Stimulated activated CD4-positive, alpha-beta T cell treated with anti-CD3 and anti-CD28 coated beads, Interleukin-1b, Interleukin-23, amount 100 ng/mL, for 1 hour (primary cell): ENCODE measurements at places on chromosomes 2 and 18.

DNA sequence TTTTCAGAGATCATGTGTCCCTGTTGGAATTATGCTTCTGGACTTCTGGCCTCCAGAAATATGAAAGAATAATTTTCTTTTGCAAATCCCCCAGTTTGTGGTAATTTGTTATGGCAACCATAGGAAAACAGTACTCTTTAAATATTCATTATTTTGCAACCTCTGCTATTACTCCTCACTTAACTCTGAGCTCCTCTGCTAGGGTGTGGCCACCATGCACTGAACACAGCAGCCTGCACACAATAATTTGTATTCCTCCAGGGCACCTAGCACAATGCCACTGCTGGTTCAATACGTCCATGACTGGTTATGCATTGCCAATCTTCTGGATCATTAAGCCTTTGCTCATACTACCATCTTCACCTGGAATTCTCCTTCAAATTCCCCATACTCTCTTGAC lies 232.0 kb downstream of the CNTNAP5 start:
- DNase-seq: no peak

DNA sequence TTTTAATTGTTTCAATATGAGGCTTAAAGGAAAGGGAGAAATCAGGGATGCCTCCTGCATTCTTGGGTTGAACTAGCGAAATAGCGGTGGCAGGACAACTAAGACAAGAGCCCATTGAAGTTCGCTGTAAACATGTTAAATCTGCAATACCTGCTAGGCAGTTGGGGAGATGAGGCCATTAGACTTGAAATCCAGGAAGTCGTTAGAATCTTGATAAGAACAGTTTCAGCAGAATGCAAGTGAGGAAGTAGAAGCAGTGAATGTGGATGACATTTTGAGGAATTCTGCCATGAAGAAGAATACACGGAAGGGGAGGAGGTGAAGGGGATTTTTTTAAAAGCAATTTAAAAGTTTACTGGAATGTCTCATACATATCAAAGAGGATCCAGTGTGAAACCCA lies 109.7 kb downstream of the LPIN1 start:
- no peak for DNase-seq

DNA sequence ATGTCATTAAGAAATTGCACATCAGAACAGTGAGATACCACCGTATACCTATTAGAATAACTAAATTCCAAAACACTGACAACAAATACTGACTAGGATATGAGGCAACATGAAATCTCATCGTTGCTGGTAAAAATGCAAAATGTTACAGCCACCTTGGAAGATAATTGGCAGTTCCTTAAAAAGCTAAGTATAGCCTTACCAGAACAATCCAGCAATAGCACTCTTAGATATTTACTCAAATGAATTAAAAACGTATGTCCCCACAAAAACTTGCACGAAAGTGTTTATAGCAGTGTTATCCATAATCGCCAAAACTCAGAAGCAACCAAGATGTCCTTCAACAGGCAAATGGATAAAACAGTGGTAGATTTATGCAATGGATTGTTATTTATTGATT lies 241.7 kb downstream of the EPHA4 start:
- no peak for DNase-seq

DNA sequence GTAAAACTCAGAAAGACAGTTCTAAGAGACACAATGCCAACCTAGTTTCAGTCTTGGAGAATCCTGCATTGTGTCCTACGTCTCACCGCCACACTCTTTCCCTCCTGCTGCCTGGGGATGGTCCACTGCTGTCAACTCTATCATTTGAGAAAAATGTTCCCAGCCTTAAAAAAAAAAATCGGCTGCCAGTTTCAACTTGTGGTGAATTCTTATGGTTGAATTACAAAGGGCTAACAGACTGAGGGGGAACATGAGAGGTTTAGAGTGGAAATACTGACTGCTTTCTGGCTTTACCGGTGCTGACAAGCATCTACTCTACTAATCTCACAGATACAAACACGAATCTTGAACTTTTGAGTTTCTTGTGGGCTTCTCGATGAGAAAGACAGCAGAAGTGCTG lies 74.0 kb downstream of the NAB1 start:
- DNase-seq: no peak

- no peak for DNase-seq
These were observed 62.0 kb upstream of the FZD5 start for GRCh38 chr2:207831584-207832248.

DNA sequence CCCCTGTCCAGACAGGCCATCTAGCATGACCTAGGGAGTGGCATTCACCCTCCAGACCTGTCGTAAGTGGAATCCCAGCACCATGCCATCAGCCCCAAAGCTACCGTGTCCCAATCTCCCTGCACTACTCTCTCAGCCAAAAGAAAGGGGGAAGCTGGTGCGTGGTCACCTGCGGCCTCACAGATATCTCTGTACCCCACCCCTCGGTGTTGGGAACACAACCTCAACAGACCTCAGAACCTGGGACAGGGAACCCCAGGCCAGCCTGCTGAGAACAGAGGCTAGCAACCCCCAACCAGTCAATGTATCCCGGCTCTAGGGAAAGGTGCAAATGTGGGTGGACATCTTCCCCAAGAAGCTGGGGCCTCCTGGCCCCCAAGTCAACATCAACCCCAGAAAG lies 38.2 kb downstream of the LMAN2L start:
- DNase-seq: no peak

DNA sequence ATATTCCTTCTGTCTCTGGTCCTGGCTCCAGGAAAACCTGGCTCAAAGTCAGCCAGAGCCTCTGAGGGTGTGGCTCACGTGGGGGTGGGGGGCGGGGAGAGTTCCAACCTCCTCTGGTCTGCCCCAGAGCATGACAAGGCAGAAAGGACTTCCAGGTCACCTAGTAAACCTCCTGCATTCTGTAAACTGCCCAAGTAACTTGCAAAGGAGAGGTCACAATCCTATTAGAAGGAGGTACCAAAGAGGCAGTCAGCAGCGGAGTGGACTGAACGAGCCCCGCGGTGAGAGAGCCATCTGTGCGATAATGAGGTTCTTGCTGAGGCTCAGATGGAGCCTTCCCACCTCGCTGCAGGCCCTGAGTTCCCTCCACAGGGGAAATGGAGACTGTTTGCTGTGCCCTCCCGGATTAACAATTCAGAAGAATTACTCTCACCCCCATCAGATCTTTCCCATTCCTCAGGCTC lies 58.9 kb upstream of the GATA6 start:
- no peak for DNase-seq

DNA sequence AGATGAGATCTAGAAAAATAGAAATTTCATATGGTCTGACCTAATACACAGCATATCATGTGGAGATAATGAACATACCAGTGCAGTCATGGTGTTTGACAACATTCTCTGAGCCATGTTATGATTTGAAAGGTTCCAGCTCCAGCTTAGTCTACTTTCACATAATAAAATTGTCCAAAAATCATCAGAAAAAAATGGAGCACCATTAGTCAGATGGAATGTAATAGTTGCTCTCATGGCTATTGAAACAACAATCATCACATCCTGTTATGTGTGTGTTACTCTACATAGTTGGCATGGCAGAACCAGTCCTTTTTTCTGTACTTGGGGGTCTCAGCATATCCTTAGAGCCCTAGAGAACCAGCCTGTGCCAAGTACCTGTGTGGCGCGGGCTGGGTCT lies 678.9 kb upstream of the FANCL start:
- no peak for DNase-seq

DNA sequence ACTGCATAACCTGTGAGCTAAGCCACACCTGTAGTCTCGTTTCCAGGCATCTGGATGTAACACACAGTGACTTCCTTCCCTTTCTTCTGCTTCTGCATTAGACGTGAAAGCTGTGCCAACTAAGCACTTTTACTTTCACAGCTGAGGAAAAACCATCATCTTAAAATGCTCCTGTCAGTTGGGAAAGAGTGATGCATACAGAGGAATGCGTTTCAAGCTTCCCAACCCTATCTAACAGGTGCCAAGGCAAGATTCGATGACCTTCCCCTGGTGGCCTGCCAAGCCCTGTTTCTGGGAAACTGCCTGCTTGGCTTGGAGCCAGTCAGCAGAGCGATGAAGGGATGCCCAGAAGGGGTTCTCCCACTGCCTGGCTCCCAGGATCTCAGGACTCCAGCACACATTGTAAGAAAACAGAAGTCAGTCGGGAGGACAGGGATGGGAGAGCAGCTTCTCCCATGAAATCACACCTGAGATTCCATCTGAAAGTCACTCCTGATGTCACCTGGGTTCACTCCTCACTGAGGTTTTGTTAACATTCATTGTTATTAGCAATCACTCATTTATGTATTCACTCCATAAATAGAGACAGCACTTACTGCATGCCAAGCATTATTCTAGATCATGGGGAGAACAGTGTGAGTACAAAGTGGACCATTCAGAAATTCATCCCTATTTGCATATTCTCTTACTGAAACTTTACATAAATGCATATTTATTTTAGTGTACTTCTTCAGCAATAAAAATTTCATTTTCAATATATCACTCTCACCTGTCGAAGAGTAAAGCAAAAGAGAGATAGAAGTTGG lies 64.1 kb downstream of the DTNA start:
- no peak for DNase-seq

GRCh38 chr18:30280861-30281470 lies 761.6 kb downstream of the DSC3 start:
- DNase-seq: no peak

DNA sequence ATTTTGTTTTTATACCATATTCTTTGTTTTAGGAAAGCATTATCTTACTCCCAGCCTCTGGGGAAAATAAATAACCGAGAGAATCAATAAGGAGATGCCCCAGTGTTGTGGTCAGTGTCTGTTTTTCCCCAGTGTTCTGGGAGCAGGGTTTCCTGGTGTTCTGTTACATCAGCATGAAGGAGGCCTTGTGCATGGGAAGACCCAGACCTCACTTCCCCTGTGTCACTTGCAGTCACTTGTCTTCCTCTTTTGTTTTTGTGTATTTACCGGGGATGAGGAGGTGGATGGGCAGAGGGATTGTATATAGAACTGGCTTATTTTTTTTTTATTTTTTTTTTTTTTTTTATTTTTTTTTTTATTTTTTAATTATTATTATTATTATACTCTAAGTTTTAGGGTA lies 45.0 kb upstream of the MGAT5 start:
- no peak for DNase-seq

- no peak for DNase-seq
These were observed 690.0 kb downstream of the SATB2 start for GRCh38 chr2:198767694-198768093.

DNA sequence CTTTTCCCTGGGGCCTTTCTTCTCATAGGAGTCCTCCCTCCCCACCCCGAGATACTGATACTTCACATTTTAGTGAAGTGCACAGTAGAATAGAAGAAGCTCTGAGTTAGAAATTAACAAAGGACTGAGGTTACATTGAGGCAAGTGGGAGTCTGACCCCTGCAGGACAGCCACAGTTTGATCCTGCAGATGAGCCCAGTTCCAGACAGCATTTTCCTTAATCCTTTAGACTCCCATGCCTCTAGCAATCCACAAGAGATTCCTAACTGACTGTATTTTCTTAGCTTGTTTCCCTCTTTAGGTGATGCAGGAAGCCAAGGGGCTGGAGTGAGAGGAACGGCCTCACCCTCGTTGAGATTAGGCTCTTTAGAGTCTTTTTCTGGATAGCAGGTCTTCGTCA lies 204.0 kb downstream of the CYRIA start:
- DNase-seq: no peak

GRCh38 chr18:74672371-74672770 lies 74.7 kb downstream of the ZNF407 start:
- no peak for DNase-seq

- DNase-seq: no peak
These were observed 257.9 kb downstream of the BCL11A start for GRCh38 chr2:60295636-60295962.

DNA sequence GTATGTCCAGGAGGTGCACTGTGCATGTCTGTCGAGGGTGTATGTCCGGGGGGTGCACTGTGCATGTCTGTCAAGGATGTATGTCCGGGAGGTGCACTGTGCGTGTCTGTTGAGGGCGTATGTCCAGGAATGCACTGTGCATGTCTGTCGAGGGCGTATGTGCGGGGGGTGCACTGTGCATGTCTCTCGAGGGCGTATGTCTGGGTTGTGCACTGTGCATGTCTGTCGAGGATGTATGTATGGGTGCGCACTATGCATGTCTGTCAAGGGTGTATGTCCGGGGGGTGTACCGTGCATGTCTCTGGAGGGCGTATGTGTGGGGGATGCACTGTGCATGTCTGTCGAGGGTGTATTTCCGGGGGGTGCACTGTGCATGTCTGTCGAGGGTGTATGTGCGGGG lies 249.3 kb upstream of the MYT1L start:
- no peak for DNase-seq

DNA sequence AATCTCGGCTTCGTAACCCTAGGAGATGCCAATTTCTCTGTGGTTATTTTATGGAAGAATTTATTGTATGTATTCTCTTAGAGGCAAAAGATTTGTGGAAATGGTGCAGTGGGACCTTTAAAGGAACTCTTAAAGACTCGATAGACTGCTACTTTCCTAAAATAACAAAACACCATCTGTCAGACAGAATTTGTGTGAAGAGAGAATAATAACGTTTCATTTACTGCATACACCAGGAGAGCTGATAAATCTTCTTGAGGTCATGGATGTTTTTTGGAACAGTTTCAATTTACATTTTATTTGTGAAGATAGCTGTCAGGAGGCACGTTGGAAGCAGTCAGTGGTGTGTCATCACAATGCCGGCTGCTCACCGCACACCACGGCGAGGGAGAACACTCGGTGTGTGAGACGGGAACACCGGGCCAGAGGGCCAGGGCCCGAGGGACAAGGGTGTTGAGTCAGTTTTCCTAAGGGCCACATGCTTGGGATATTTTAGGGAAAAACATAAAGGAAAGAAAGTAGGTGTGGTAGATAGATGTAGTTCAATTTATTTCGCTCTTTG lies 1681.0 kb upstream of the DDX18 start:
- DNase-seq: no peak

DNA sequence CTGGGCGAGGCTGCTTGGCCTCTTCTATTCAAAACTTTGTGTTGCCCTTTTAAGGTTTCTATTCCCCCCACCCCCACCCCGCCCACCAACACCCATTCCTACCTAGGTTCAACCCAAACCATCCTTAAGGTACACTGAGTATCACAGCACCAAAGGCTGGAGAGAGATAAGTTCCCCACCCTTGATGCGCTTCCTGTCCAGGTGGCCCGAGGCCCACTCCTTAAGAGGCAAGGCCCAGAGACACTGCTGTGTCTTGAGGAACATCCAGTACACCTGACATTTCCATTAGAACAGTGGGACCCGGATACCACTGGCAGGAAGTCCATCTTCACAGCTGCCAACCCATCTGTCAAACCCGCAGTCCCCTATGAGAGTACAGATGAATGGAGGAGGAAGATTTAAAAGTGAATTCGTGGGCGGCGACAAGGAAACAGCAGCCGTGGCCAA lies 277 bp upstream of the INPP1 start:
- DNase-seq: no peak

GRCh38 chr2:59932341-59932740 lies 621.1 kb downstream of the BCL11A start:
- no peak for DNase-seq

DNA sequence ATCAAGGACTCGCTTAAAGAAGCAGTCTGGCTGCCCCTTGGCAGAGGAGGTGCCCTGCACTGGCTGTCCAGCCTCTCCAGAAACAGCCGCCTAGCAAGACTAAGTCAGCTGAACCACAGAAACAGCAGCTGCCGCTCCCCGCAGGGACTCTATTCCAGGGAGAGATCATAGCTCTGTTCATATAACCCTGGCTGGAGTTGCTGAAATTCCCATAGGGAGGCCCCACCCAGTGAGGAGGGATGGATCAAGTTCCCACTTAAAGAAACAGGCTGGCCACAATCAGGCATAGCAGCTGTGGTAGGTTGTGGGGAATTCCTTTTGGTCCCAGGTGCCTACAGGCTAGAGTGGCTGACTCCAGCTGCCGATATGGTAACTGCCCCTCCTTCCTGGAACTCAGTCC lies 74.2 kb upstream of the MC4R start:
- no peak for DNase-seq

GRCh38 chr2:41489638-41490037 lies 558.2 kb upstream of the PKDCC start:
- DNase-seq: no peak
